ENCODE measurements at places on chromosomes 6 and 20.

DNA sequence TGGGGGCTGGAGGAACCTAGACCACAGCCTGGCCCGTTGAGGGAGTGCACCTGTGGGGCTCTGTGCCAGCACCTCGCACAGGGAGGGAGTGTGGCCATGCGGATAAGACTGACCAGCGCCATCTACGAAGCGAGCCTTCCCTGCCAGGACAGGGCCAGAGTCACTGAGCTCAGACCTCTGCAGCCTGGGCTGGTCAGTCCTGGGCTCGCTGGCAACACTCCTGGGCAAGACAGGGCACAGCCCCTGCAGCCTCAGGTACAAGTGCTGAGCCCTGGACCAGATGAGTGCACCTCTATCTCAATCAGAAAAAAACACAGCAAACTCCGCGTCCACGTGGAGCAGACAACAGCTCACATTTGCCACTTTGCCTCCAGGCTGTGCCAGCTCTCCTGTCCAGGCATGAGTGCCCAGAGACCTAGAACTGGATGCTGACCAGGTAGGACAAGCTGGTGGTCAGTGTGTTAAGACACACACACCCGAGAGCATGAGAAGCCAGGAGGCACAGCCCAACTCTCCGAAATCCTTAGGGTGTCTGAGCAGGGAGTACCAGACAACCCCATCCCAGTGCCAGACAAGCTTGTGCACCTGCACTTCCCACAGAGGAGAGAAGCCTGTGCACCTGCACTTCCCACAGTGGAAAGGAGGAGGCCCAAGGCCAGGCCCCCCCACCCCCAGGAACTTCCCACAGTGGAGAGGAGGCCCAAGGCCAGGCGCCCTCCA is 4.9 kb downstream of the ARFRP1 start:
- DNase-seq = no peak

DNA sequence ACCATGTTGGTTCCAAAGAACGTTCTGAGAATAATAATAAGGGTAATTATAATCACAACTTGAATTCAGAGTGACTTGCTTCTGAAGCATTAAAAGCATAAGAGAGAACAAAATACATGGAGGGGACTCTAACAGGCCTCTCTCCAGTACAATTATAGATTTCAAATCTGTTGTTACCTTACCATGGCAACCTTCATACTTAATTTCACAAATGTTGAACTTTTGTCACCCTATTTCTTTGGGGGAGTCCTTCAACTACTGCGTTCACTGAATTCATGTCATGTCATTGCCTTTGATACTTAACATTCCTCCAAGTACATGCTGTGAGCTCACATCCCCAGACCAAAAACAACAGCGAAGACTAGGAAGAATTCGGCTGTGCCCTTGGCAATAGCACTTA is 104.0 kb downstream of the MKKS start:
- DNase-seq = no peak

- DNase-seq = no peak
Observed at GRCh38 chr20:25496165-25496967, 88.9 kb downstream of the GINS1 start.

GRCh38 chr6:12232821-12233220 is 57.3 kb upstream of the EDN1 start:
- no peak for DNase-seq

DNA sequence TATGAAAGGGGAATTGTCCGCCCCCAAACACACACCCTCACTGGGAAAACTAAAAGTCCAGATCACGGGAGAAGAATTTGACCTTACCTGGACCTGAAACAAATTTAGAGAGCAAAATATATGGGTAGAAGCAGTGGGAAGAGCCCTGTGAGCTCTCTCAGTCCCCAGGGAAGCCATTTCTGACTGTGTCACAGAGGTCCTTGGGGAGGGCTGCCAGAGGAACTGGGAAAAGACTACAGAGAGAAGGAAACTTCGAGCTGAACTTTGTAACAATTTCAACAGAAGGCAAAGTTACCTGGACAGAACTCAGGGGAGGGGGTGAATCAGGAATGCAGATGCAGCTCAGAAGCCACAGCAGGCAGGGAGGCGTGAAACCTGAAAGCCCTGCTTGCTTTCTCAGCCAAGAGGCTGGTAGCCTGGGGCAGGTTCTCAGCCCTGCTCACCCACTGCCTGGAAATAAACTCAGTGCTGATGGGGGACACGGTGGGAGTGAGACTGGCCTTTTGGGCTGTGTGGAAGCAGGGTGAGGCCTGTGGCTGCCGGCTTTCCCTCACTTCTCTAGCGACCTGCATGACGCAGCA is 163.8 kb downstream of the TMEM200A start:
- no peak for DNase-seq

- DNase-seq = no peak
Observed at GRCh38 chr20:62357187-62357667, 9.9 kb downstream of the LAMA5 start.

DNA sequence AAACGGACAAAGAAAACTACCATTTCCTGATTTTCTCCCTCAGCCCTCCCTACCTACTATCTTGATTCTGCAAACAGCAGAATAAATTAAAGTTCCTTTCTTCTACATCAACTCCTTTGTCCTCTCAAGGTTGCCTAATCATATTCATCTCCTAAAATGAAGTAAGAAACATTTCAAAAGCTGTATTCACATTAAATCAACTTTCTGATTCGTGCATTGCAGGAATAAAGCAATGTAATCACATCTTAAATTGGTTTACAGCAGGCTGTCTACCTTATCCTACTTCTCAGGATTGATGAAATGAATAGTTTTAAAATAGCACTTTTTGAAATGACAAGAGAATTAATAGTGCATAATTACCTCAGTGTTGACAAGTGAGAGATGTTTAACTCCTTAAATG is 25.1 kb downstream of the PRKN start:
- DNase-seq = no peak

DNA sequence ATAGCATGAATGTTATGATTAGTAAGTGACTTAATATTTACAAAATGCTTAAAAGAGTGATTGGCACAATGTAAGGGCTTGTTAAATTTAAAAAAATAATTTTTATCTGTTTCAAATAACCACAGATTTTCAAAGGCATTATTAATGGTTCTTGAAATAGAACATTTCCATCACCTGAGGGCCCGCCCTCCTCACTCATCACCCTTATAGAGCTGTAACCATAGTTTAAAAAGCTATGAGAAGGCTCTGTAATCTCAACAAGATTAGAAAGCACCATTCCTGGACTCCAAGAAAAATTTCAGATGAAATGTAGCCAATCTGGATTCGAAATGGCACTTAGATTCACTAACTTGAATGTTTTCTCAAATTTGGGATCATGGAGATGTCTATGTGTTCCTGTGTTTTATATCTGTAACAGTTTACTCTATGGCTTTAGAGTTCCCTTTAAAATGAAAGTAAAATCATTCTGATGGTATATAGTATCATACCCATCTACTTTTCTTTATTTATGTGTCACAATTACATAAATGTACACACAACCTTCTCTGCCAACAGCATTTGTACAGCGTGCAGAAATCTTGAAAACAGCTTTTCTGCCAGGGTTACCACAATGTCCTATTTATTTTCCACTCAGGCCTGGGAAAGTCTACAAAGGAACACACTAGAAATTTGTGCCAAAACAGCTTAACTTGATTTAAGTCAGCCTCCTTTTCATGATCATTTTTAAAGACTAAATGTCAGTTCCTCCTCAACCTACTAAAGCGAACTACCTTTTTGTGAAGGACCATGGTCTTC is 207.7 kb downstream of the TBX18 start:
- DNase-seq = no peak

DNA sequence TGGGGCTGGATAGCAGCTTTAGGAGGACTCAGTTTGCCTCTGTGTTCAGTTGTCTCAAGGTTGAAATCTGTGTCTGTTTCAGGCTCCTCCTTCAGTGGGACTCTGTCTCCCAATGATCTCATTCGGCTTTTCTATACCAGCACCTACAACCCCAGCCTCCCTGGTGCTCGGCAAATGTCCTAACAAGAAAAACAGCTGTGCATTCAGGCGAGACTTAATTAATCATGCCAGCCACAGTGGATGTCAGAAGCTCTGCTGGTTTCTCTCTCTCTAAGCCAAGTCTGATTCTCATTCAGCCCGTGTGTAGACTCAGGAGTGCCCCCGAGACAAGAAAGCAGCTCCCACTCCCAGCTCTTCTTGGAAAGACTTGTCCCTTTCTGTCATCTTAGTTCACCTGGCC is 46.8 kb downstream of the SUN5 start:
- no peak for DNase-seq

GRCh38 chr6:16020259-16020658 is 108.6 kb upstream of the MYLIP start:
- DNase-seq = no peak
